ENCODE measurements at places on chromosomes 1 and 21. TPM values are rescaled to one million over a fixed set of nuclear protein-coding genes. Genes with fewer than 3 reads are reported as not detected.
A peak's percentile ranks its signal among the peaks of the same experiment; 100 is the strongest.

The RPS6KA1 gene
- total RNA-seq: 105 TPM

The DCDC2B gene
- total RNA-seq: not detected

DNA sequence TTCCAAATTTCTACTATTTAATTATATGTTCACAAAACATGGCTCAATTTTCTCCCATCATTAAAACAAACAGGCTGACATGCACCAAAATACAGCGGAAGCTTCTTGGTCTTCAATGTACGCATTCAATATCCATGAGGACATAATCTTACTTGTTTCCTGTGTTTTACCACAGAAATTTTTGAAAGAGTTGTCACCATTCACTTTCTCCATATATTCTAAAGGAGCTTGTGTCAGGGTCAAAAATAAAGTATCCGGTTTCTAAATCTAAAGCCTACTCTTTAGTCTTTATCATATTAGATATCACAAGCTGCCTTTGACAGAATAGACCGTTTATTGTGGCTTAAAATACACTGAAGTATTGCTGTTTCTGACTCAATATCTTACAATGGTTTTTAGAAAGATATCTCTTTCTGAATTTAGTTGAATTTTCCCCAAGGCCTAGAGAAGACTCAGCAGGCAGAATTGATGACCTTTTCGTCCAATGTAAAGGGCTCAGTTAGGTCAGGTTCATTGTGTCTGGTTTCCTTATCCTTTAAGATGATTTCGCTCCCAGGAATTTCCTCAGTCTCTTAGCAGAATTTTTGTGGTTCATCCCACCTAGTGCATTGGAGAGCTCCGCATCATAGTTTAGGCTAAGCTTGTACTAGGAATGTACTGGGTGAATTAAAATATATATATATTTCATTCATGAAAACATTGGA, 717.2 kb downstream of the NCAM2 start:
- DNase-seq: no peak

DNA sequence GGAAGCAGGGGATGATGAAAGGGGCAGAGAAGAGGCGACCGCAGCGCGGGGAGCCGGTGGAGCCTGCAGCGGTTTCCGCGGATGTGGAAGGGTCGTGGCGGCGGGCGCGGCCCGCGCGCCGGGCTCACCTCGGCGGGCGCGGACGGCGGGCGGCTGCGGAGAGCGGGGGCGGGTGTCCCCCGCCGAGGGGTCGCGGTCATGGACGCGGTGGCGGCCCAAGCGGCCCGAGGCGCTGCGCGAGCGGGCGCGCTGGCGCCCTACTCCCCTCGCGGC, 572 bp downstream of the LPGAT1 start:
- no peak for DNase-seq

DNA sequence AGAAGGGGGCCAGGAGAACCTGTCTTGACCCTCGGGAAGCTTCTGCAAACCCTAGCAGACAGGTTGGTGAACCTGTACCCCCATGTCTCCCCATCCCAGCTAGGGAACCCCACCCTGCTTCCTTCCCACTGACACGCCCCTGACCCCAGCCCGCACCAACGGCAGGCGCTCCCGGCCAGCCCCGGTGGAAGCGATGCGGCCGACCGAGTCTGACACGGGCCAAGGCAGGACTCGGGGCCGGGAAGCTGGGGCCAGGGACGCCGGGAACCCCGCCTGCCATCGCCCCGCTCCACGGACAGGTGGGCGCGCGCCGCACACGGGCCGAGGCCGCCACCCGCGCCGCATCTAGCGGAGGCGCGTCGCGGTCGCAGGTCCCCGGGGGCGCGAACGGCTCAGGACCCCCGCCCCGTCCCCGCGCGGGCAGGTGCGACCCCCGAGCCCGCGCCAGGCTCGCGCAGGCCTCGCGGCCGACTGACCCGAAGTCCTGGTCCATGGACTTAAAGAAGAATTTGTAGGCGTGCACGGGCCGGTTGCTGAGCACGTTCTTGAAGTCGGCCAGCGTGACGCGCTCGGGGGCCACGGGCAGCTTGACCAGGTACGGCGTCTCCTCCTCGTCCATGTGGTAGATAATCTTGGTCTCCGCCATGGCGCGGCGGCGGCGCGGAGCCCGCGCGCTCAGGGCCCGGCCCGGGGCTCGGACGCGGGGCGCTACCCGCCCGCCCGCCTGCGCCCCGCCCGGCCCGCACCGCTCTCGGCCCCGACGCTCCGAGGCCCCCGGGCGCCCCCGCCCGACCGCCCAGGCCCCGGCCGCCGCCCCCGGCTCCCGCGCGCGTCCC, 580 bp downstream of the DVL1 start:
- peak; percentile 23 for DNase-seq
